IPS-NIHi11 (cell line): ENCODE measurements at places on chromosomes 6 and 20.

DNA sequence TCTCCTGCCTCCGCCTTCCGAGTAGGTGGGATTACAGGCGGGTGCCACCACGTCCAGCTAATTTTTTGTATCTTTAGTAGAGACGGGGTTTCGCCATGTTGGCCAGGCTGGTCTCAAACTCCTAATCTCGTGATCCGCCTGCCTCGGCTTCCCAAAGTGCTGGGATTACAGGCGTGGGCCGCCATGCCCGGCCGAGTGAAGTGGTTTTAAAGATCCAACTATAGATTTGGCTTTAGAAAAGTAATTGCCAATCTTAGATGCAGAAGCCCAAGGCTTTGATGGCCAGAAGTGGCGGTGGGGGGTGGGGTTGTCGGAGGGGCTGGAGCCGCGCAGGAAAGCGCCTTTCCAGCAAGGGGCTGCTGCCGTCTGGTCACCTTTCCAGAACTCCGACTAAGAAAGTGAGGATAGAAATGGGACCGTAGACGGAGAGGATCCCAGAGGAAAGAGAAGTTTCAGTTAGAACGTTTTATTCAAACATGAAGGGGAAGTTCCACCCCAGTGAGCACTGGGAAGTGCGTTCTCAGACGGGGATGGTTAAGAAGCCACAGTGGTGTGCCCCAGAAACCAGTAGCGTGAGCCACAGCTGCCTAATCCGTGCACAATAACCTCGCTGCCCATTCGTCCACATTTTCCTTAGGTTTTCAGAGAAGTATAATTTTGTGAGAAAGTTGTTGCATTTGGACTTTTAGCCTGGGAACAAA lies 69.7 kb downstream of the DLL1 start:
- DNase-seq, result no peak

- no peak for DNase-seq
These were observed 93.7 kb downstream of the NDUFAF5 start for GRCh38 chr20:13878566-13878965.

DNA sequence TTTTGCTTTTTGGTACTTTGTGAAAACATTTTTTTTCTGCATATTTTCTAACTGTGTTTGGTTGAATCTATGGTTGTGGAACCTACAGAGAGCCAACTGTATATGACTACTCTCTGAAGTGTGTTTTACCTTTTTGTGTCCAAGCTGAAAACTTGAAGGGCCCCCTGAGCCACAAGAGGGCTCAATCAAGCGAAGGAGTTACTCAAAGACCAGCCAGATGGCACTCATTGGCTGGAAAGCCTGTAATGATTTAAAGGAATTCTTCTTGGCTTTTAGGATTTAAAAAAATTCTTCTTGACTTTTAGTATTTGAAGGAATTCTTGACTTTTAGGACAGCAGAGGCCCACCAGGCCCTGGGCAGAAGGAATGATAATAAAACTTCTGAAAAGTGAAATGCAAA lies 27.0 kb upstream of the ECI2 start:
- no peak for DNase-seq

DNA sequence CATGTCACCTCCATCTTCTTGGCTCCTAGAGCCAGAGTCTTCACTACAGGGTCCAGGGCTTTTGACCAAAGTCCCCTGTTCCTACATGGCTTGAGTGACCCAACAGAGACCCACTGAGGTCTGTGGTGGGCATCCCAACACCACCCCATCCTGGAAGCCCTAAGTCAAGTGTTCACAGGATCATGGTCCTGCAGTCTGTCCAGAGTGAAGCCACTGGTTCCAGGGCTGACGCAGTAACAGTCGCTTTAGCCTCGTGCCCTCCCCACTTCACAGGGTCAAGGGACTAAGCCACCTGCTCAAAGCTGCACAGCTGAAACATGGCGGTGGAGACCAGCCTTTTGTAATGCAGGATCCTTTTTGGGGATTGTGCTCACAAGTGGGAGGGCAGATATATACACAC lies 133.9 kb downstream of the JPH2 start:
- no peak for DNase-seq

DNA sequence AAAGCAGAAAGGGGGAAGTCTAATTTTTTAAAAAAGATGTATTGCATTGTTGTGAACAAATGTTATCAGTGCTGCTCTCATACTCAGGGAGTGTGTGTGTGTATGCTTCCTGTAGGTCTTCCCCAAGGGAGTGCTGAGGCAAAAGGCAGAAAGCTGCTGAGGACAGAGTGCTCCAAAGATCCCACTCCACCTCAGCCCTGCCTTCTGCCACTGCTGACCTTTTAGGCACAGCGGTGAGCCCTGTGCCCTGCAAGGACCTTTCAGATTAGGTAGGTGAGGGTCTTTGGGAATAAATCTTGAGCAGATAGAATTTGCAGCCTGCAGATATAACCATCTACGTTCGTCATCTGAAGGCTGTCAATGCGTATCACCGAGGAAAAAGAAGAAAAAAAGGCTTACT lies 756.4 kb upstream of the MMS22L start:
- peak; percentile 4 for DNase-seq

DNA sequence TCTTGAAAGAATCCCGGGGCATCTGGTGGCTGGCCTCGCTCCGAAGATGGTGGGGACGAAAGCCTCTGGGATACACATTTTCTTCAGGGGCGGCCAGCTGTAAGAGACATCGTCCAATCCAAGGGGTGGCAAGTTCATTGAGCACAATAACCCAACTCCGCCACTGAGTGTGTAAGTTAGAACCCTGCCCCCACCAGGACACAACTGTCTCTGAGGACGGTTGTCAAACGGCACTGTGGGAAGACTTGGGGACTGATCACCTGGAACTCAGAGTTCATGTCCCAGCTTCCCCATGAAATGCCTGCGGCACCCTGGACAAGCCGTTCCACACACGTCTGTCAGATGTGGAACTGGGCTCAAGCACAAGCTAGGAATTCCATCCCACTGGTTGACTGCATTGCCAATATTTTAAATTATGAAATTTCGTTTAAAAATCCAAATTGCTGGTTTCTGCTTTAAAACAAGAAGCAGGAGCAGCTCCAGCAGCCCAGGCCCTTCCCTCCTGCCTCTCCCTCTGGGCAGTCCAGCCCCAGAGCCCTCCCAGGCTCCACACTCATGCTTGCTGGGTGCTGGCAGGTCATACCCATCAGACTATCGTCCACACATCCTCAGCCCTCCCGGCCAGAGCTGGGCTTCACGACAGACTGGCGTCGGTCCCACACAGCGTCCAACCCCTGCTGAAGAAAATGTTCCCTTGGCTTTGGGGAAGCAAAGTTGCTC lies 80.9 kb upstream of the AFDN start:
- DNase-seq, result no peak

- DNase-seq, result no peak
These were observed 9.2 kb downstream of the RAET1G start for GRCh38 chr6:149913540-149914240.

- no peak for DNase-seq
These were observed 181.8 kb downstream of the KHDC1L start for GRCh38 chr6:73043446-73043845.

GRCh38 chr6:106730718-106731117 lies 101.3 kb downstream of the QRSL1 start:
- DNase-seq, result no peak

DNA sequence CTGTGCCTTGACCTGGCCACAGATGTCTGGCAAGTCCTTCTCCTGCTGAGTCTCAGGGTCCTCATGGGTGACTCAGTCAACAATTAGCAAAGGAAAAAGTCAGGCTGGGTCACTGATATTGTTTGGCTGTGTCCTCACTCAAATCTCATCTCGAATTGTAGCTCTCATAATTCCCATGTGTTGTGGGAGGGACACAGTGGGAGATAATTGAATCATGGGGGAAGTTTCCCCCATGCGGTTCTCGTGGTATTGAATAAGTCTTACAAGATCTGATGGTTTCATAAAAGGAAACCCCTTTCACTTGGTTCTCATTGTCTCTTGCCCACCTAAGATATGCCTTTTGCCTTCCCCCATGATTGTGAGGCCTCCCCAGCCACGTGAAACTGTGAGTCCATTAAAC lies 45.7 kb downstream of the PREX1 start:
- no peak for DNase-seq

DNA sequence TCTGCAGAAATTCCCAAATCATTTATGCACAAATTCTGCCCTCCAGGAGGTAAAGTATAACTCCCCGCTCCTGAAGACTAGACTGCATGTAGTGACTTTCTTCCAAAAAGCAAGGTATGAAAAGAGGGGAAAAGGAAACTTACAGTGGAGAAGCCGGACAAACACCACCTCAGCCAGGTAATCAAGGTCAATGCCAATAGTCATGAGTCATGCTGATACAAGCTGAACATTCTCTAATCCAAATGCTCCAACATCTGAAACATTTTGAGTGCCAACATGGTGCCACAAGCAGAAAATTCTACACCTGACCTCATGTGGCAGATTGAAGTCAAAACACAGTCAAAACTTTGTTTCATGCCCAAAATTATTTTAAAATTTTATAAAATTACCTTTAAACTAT lies 165.6 kb downstream of the FOXA2 start:
- no peak for DNase-seq

DNA sequence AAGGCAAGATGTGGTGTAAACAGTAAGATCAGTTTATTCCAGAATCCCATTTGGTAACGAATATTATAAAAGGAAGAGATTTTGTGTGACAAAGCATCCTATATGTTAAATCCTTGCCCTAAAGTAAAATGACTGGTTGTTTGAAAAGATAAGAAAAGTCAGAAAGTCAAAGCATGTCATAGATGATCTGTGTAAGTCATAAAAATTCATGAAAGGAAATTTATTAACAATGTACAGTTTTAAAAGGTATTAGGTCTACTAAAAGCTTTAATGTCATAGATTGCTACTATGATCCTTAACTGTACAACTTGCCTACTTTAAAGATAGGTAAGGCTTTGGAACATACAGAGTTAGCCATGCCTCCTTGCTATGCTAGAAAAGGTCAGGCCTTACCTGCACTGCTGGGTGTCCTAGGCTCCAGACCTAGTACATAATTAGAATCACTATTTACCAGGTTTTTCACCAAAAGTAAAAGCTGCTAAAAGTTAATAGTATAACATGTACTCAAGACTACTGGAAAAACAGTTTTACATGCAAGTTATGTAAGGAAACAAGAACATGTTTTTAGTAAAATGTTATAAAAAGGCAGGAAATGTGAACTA lies 1090.1 kb upstream of the ADGRB3 start:
- no peak for DNase-seq

DNA sequence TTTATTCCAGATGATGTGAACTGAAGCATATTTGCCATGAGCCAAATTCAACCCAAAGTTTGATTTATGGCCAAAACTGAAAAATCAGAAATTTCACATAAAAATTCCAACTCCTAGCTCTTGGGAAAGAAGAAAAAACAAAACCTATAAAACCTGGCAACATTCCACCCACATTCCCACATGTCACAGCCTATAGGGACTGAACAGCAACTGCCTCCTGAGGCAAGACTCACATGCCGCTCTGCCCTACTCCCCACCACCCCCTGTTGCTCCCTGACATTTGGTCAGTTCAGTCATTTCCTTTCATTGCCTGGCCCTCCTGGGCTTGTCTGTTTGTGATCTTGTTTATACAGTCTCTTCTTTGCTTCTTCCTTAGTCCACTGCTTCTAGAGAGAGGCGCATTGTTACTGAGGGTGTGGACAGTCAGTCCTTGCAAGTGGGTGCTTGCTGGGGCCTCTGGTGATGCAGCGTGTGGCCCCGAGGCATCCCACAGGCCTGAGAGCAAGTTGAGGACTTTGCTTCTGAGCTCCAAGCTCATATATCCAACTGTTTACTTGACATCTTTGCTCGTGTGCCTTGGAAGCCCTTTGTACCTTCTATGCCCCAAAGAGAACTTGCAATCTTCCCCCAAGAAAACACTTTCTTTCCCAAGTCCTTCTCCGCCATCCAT lies 31.4 kb downstream of the NFATC2 start:
- no peak for DNase-seq

GRCh38 chr6:5582762-5583161 lies 321.4 kb downstream of the FARS2 start:
- DNase-seq, result no peak

- DNase-seq, result no peak
These were observed 785.1 kb downstream of the MAFB start for GRCh38 chr20:39903806-39904465.

DNA sequence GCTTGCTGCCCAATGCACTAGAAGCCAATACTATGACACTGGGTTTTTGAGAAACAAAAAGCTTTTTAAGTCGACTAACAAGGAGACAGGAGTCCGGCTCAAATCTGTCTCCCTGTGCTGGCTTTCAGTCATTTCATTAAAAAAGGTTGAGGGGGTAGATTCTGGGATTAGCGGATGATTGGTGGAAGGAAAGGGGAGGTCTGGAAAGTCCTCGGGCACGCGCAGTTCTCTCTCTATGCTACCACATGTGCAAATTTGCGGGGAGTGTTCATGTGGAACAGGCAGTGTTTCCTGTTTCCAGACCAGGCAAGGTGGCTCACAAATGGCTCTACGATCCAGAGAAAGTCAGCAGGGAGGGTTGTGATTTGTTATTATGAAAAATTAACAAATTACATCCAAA lies 89.1 kb upstream of the TOX2 start:
- DNase-seq, result no peak

GRCh38 chr6:43687437-43688347 lies at the start of gene MRPS18A:
MRPS18A (minus strand) TSS chr6:43687791; CDS start chr6:43687779, 12 bp downstream.
- DNase-seq, result peak; percentile 90

GRCh38 chr6:46821458-46821881 lies 28.3 kb downstream of the MEP1A start:
- DNase-seq, result no peak

DNA sequence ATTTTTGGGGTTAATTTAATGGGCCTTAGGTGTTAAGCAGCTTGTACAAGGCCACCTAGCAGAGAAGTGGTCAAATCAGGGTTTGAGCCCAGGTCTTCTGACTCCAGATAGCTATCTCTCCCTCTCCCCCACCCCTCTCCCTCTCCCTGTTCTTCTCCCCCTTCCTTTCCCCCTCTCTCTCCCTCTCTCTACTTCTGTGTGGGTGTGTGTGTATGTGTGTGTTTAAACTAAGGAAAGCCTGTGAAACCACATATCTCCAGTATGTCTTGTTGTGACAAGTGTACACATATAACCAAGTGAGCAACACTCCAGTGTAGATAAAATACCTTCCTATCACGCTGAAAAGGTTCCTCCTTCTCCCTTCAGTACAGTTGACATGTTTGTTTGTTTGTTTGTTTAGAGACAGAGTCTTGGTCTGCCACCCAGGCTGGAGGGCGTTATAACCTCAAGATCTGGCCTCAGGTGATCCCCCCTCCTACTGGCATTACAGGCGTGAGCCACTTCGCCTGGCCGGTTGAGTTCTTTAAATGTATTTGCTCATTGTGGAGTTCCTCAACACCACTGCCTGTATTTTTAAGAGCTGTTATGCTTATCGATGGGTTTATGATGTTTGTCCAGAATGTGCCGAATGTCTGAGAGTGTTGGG lies 140.4 kb downstream of the JARID2 start:
- DNase-seq, result no peak

GRCh38 chr20:3390759-3391425 lies 16.6 kb downstream of the DNAAF9 start:
- DNase-seq, result no peak

- peak; percentile 77 for DNase-seq
These were observed 578 bp downstream of the RGL2 start for GRCh38 chr6:33297956-33298772.
